ENCODE measurements at places on chromosomes 11 and 22.

GRCh38 chr11:113504586-113504985 lies 29.4 kb upstream of the DRD2 start:
- no peak for DNase-seq

DNA sequence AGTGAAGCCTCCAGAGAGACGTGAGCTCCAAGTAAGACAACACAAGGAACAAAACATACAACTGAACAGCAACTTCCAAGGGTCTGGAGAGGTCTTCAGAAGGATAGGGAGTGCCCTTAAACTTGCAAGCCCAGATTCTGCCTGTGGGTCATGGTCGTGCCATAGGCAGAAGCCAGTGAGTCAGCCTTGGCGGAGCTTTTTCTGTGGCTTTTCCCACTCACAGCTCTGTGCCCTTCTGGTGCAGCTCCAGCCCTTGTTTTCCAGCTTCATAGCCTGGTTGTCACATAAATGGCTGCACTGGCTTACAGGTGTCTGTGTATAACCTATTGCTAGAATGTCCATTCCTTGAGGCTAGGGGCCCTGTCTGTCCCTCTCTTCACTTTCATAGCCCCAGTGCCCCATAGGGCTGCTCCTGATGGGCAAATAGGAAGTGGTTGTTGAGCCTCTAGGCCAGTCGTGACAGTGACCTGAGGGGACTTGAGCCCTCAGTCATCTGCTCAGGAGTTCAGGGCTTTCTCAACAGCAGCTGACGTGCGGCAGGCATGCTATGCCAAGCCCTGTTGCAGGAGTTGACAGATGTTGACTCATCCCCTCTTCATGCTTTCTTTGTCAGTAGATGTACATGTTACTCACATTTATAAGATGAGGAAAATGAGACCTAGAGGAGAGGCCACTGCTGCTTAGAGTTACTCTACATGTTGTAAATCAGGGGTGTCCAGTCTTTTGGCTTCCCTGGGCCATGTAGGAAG lies 7.4 kb downstream of the MED15 start:
- no peak for DNase-seq

- DNase-seq = no peak
Observed at GRCh38 chr11:16678466-16679116, 59.9 kb upstream of the C11orf58 start.

DNA sequence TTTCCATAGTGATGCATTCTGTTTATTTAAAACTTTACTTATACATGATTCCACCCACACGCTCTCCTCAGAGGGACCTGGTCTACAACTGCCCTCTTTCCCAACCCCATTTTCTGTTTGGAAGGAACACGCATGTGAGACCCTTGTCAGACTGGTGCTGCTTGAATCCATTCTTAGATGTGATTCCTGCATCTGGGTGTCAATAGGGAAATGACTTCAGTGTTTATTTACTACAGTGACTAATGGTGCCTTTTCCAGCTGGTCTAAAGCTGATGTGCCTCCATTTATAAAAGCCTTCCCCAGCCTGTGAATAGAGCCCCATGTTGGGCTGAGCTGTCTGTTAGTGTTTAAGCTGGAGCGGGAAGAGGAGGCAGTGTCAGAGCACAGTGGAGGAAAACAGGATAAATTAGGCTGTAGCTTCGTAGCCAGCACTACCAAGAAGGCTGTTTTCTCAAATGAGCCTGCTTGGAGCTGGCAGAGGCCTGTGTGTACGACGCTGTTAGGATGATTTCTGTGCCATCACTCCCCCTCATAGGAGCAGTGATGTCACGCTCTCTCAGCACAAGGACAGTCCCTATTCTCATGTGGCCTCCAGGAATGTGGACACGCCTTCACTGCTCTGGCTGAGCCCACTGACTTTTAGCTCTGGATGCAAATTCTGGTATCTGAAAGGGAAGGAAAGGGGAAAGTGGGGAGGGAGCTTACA lies 18.9 kb upstream of the C11orf96 start:
- DNase-seq = peak; percentile 61

- no peak for DNase-seq
Observed at GRCh38 chr22:50091092-50091768, 1.4 kb downstream of the MOV10L1 start.

All from left kidney (tissue), 8 donors.